ENCODE measurements at places on chromosomes 2 and 18.

- DNase-seq: no peak
Measured at GRCh38 chr2:232511336-232511890, 8.8 kb upstream of the PRSS56 start.

- DNase-seq: no peak
Measured at GRCh38 chr18:57148263-57148662, 1.4 kb downstream of the BOD1L2 start.

DNA sequence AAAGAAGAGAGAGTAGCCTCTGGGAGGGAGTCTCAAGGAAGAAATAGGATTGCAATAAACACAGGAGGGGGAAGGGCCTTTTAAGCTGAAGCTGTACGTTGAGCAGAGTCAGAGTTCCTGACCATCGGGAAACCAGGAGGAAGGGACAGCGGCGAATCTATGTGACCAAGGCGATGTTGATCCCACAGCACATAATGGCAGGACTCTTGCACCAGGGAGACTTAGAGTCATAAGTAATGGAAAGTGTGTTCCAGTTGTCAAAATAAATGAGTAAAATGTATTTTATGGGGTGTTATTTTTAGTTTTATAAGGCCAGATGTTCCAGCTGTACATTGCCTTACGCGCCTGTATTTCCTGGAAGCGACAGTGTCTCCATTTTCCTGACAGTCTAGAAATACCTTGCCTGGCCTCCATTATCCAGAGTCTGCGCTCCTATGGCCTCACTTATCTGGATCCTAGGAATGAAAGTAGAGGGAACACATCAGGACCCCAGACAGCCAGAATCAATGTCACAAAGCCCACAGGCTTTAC is 152.8 kb upstream of the COPS8 start:
- no peak for DNase-seq

GRCh38 chr2:226446406-226447001 is 353.1 kb downstream of the IRS1 start:
- DNase-seq: no peak

GRCh38 chr2:28445448-28446258 is 50.2 kb upstream of the PLB1 start:
- DNase-seq: no peak

- no peak for DNase-seq
Measured at GRCh38 chr2:217444932-217445331, 557.9 kb downstream of the TNS1 start.

DNA sequence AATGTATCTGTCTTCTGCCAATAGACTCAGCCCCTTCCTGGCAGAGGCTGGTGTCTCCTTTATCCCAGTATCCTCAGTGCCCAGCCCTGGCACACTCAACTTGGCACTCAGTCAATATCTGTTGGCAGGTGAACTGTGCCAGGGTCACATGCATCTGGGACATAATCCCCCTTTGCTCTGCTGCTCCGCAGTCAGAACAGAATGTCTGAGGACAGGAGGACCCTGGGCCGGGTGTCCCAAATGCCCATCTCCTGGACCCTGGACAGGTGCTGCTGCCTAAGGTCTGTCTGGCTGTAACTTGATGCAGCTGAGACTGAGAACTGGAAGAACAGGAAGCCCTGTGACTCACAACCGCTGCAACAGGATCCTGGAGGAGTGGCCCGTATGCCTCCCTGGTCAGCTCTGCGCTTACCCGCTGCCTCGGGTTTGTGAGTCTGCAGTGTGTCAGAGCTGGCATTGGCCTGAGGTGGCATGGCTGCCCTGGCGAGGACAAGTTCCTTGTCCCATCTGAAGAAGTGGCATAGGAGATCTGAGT is 11.4 kb downstream of the HK2 start:
- DNase-seq: no peak
